SJSA1 (cell line): ENCODE measurements at places on chromosomes 7 and 10. TPM values are rescaled to one million over a fixed set of nuclear protein-coding genes. Genes with fewer than 3 reads are reported as not detected.

TWIST1 gene
- total RNA-seq, result 49.5 and 76.2 TPM in 2 replicates

DNA sequence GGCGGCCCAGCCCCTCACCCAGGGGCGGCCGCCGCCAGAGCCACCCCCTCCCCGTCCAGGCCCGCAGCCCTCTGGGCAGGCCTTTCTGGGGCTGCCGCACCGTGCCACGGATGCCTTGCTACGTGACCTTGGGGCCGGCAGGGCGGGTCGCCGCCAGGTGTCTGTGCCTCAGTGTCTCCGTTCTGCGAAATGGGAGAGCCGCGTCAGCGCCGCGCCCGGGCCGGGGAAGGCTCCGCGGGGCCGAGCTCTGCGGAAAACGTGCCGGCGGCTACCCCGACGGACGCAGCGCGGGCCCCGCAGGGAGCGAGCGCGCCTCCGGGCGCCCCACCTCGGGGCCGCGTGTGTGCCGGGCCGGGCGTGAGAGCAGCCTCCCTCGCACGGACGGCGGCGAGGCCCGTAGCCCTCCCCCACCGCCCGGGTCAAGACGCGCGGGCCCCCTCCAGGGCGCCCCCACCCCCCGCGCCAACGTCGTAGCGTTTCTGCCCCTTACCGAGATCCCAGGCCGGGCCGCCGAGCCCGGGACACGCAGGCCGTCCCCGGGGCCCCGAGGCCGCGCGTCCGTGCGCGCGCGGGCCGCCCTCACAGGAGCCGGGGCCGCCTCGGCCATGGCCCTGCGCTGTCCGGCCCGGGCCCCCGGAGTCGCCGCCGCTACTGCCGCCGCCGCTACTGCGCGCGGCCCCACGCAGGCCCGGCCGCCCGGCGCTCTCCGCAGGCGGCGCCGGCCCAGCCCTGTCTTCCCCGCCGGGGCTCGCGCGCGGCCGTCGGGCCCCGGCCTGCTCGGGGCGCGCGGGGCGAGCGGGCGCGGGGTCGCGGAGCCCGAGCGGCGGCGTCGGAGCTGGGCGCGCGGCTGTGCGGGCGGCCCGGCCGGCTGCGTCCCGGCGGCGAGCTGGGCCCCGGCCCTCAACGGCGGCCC lies 1.1 kb downstream of the ZNF777 start:
- no peak for DNase-seq

DNA sequence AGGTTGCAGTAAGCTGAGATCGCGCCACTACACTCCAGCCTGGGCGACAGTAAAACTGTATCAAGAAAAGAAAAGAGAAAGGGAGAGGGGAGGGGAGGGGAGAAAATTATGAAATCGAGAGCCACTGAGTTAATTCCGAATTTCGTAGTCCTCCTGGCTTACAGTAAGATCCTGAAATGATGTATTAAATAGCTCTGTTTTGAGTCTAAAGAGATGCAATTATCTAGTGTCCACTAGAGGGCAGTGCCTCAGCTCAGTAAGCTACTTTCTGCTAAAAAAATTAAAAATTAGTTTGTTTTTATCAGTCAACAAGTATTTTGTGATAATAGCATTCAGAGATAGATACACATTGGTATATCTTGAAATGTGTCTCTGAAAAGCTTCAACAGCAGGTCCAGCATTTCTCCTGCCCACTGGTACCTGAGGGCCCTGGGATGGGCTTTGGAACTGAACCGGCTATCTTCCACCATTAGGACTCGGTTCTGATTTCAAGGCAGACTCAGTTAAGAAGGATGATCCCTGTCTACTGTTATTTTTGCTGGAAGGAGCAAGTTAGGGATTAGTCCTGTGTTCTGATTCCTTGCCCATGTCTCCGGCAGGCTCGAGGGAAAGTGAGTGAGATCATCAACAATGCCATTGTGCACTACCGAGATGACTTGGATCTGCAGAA lies 19.5 kb downstream of the TSPAN33 start:
- no peak for DNase-seq

PON1 gene
- total RNA-seq, result not detected in 2 replicates

SH2B2 gene
- 62.6 and 83.1 TPM in 2 replicates for total RNA-seq
